GM23248 (cell line): ENCODE measurements at places on chromosomes 6 and 20.

DNA sequence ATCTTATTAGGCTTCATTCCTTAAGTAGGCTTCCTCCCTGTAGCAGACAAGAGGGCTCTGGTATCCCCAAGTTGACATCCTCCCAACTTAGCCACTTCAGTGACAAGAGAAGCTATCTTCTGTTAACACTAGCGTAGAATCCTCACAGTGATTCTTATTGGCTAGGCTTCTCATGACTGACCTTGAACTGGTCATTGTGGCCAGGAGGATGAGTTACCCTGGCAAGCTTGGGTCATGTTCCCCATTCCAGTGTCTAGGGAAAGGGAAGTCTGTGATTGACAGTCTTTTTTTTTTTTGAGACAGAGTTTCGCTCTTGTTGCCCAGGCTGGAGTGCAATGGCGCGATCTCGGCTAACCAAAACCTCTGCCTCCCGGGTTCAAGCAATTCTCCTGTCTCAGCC is 7.1 kb downstream of the CDKAL1 start:
- DNase-seq = no peak

DNA sequence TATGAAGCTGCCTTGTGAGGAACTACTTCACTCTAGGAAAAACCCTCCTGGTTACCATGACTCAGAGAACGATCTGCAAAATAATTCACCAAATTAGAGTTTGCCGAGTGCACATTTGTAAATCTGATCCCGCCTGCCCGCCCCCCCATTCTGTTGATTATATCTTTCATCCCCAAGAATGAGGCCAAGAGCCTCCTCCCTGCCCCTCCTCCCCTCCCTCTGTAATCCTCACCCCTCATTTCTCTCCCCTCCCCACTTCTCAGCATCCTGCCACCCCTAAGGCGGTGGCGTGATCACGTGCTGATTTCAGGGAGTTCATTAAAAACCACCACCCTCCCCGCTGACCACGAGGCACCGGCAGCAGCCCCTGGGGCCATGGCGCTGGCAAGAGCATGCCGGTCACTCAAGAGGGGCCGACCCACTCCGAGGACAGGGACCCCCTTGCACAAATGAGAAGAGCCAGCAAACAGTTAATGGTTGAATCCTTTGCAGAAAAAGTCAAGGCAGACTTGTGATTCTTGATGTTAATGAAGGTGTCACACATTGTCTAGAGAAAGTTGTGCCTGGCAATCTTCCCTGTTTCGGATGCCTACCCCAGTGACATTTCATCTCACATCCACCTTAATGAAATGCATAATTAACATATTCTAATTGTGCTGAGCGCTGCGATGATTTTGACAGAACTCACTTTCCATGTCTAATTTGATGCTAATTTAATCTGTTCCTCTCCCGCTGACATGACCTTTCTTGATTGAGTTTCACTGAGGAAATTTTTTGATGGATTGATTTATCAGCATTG is 247.9 kb downstream of the ZNF217 start:
- DNase-seq = no peak

GRCh38 chr6:30515944-30516753 is 26.8 kb downstream of the HLA-E start:
- DNase-seq = peak; percentile 98

DNA sequence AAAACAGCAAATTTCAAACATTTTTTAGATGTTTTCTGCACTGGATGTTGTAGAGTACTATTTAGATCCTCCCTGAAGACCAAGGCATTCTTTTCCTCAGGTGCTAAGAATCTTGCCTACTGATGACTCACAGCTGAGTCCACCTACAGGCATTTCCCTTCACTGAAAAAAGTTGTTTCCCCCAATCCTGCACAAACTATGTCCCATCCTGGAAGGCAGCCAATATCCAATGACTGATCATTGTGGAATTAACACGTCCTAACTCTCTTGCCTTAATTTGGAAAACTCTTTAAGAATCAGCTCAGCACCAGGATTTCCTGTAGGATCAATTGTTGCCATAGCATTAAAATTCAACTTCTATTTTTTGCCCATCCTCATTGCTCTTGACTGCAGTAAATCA is 268.4 kb upstream of the IRAK1BP1 start:
- peak; percentile 86 for DNase-seq

DNA sequence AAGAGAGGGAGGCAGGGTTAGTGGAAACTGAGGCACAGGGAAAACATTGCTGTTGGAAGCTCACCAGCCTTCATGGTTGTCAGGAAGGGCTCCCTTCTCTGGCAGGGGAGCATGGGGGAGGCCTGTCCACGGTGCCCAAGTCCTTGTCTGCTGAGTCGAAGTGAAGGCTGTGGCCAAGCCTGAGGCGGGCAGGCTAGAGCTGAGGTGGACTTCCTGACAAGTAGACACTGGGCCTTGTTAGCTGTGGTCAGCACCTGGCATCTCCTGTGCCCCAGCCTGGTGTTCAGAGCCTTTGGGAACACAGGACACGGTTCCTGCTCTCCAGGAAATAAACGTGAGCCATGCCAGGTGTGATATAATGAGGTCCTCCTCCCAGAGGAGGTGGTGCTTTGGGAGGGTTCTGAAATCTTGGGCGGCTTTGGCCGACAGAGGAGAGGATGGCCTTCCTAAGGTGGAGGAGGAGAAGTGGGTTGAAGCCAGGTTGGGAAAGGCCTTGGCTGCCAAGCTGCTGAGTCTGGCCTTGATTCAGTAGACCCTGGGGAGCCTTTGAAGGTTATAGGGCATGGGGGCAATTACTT is 138.4 kb upstream of the RNF24 start:
- DNase-seq = no peak

- peak; percentile 62 for DNase-seq
Observed at GRCh38 chr6:1596088-1596852, 13.4 kb upstream of the FOXC1 start.

DNA sequence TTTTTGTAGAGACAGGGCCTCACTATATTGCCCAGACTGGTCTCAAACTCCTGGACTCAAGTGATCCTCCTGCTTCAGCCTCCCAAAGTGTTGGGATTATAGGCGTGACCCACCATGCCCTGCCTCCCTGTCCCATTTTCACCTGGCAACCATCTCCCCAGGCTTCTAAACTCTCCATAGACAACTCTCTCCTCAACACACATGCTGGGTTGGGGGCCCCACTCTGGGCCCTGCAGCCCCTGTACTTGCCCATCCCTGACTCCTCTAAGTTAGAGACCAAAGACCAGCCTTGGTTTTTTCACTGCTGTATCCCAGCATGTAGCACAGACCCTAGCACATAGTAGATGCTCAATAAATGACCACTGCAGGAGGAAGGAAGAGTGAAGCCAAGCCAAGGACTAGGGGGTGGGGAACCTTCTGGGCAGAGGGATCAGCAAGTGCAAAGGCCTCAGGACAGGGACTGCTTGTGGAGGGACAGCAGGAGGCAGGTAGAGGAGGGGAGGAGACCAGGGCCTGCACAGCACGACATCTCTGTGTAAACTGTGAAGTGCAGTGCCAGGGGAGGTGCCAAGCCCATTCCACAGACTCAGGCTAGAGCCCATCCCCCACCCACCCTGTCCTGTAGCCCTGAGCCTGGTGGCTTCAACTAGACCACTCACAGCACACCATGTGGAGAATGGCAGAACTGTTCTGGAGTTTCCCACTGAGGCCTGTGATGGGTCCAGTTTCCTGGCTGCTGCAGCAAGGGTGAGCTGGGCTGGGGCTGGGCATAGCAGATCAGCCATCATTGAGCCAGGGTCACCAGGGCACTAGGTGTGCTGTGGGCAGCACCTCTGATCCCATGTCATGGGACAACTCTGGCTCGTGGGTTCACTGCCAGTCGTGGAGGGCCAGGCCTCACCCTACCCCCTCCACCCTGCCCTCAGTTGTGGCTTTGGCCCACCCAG is 3.4 kb upstream of the SRC start:
- DNase-seq = peak; percentile 38

DNA sequence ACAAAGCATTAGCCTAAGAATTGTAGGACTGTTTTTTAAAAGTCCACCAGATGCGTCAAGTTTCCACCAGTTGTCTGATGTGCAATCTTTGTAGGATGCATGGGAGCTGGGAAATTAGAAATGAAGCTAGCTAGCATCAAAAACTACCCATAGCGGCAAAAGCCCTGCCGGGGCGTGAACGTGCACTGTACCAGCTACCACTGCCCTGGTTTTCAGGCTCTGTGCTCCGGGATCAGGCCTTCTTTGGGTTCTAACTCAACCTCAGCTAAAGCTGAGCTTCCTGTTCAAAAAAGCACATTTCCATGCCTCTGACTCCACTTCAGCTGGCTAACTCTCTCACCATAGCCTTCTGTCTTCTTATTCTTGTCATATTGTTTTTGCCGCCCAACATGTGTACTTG is 26.9 kb upstream of the FUCA2 start:
- no peak for DNase-seq

- no peak for DNase-seq
Observed at GRCh38 chr6:40407239-40407638, 179.9 kb downstream of the LRFN2 start.

DNA sequence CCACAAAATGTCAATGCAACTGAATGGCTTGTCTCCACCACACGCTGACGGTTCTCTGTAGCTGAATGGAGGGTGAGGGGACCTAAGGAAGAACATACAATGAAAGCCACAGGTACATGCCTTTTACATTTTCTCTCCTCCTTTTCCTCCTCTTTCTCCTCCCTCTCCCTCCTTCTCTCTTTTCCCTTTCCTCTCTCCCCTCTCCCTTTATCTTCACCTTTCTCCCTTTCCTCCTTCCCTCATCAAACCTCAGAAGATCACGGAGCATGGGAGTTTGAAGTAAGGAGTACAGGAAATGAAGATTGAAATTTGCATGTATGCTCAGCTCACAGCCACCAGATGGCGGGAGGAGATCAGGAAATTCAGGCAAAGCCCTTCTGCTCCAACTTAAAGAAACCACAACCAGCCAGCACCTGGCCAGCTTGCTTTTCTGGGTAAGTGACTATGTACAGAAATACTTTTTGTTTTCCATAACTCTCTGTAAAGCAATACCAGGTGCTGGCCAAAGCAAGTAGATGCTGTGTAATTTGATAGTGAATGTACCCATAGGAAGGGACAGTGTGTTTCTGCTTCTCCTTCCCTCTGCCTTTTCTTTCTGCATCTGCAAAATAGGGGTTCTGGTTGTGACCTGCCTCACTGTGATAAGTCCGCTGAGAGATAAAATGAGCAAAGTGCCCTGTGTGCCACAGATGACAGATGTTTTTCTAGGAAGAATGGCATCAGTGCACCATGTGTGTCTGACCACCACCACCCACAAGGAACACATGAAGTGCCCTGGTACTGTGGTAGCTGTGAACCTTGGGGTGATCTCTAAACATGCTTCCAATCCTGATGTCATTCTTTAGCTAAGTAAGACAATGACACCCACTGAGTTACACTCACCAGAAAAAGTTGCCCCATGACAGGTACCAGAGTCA is 18.6 kb upstream of the FOXO3 start:
- peak; percentile 84 for DNase-seq

GRCh38 chr6:123575188-123575587 is 61.6 kb downstream of the TRDN start:
- DNase-seq = no peak

DNA sequence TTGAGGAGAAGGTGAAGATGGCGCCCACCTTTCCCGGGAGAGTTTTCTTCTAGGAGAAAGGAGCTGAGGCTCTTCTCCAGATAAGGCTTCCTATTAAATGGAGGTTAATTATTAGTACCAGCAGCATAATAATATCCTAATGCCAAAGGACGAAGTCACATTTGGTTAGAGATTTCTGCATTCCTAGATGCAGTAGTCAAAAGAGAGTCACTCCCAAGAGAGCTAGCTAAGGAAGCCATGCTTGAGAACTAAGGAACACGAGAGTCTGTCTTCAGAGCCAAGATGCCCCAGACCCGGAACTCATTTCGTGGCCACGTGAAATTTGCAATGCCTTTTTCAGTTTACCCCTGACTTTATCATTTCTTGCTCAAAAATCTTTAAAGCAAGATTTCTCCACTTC is 132.7 kb downstream of the TSHZ2 start:
- peak; percentile 85 for DNase-seq

- DNase-seq = no peak
Observed at GRCh38 chr6:81216668-81217067, 535.8 kb downstream of the TENT5A start.

DNA sequence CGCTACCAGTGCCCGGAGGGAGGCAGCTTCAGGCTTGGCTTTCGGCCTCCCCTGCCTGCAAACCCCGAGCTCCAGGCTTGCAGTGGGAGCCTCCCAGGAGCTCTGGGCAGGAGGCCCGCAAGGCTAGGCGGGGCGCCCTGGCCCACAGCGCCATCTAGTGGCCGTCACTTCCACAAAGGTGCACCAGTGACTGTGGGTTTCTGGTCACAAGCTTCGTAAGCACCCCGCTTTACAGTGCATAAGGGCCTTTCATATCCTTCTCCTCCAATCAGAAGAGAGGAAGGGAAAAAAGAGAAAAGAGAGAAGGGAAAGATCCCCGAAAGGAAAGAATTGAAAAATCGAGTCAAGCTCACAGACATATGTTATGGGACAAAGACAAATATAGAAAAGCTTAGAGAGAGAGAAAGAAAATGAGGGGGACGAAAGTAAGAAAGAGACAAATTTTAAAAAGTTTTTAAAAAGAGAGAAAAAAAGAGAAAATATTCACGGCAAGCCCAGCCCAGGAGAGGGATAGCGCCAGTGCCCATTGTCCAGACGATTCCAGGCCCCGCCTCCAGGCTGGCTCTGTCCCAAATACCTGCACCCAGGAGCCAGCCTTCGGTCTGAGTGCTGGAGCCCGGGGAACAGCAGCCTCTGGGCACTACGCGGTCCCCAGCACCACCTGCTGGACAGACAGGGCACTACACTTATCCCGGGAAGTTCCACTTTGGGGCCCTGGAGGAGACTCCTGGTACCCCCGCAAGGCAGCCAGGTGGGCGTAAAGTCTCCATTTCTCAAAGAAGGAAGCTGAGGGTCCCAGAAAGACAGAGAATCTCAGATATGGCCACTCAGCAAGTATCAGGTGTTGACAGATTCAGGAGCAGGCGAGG is 207.1 kb downstream of the PREX1 start:
- peak; percentile 80 for DNase-seq

DNA sequence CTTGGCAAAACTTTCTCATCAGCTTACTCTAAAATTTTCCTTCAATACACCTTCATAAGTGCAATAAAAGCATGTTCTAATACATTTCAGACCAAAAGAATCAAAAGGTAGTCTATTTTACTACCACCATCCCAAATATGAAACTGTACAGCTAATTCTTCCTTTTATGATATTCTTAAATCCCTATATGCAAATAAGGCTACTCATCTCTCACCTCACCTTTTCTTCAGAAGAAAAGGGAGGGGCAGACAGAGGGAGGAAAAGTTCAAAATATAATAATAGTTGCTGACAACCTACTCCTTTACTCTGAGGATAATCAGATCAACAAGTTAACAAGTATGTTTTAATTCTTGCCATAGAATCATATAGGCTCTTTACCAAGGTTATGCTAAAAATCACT is 7.4 kb downstream of the C6orf120 start:
- DNase-seq = no peak

- DNase-seq = no peak
Observed at GRCh38 chr6:129203190-129203900, 320.4 kb downstream of the LAMA2 start.

GRCh38 chr20:57829336-57829735 is 119.5 kb upstream of the PMEPA1 start:
- no peak for DNase-seq

- DNase-seq = no peak
Observed at GRCh38 chr20:20181322-20181721, 129.0 kb downstream of the CFAP61 start.

- peak; percentile 21 for DNase-seq
Observed at GRCh38 chr20:62181808-62182207, 1.0 kb upstream of the MTG2 start.
